ENCODE measurements at places on chromosomes 2 and 18.
A peak's percentile ranks its signal among the peaks of the same experiment; 100 is the strongest.

- peak; percentile 33 for DNase-seq
Measured at GRCh38 chr18:23498877-23499276, 4.4 kb upstream of the RMC1 start.

GRCh38 chr2:61185231-61185728, 23.3 kb downstream of the C2orf74 start:
- DNase-seq: no peak

DNA sequence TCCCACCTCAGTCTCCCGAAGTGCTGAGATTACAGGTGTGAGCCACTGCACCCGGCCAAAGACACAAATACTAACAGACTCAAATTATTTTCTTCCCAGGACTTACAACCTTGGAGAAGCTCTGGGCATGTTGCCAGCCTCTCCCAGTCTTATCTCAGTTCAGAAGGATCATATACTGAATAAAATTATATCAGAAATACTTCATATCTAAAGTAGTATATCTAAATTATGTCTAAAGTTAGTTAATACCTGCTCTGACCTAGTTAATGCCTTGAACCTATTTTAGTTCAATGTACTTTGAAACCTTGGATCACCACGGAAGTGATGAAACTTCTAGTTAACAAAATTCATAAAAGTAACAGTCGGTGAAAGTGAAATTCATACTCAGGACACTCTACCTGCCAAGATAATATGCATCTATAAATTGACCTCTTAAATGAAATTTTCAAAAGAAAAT, 34.4 kb upstream of the CYBRD1 start:
- DNase-seq: no peak

DNA sequence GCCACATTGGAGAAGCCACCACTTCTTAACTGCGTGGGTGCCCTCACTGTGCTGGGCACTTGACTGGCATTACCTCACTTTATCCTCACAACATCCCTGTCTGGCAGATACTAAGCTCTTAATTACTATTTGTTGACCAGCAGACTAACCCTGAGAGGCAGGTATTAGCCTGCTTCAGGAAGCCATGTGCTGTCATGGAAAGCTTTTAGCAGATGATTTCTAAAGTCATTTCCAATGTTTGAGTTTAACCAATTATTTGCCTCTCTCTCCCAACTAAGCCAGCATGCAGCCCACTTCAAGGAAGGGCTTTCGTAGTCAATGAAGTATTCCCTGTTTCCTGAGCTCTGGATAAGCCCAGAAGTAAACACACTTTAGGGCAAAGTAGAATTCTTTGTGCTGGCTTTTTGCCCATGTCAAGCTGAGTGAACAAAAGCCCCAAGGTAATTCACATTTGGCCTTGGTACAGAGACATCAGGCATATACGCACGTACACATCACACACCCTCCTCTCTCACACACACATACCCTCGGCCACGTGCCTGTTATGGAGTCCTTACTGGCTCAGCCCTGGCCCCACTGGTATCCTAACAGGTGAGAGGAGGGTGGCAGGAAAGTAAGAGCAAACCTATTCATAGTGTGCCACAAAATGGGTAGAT, 108.6 kb downstream of the C1D start:
- peak; percentile 91 for DNase-seq

GRCh38 chr2:23545811-23546210, 160.8 kb downstream of the KLHL29 start:
- no peak for DNase-seq

GRCh38 chr2:183125659-183126341, 1.6 kb downstream of the NUP35 start:
- no peak for DNase-seq

- DNase-seq: peak; percentile 66
Measured at GRCh38 chr2:27086724-27087593, at the start of gene KHK. TSS of gene KHK (plus strand) at chr2:27086772. CDS start at chr2:27087260, 488 bp downstream.

DNA sequence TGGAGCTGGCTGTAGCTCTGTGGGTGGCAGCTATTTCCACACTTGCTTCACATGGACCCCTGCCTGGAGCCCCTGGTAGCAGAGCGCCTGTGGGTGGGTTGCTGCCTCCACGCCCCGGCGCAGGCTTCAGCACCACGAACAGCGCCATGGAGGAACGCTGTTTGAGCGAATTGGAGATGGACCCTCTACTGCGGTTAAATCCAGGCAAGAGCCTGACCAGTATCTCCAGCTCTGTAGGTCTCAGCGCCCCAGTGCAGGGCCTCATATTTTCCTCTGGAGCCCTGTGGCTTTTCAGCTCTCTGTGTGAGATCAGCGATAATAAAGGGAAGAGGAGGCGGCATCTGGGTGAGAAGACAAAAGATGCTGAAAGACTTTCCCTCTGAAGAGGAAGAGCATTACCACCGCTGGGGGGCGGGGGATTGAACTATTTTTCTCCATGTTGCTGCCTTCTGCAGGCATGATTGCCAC, 12.0 kb downstream of the ONECUT2 start:
- no peak for DNase-seq

DNA sequence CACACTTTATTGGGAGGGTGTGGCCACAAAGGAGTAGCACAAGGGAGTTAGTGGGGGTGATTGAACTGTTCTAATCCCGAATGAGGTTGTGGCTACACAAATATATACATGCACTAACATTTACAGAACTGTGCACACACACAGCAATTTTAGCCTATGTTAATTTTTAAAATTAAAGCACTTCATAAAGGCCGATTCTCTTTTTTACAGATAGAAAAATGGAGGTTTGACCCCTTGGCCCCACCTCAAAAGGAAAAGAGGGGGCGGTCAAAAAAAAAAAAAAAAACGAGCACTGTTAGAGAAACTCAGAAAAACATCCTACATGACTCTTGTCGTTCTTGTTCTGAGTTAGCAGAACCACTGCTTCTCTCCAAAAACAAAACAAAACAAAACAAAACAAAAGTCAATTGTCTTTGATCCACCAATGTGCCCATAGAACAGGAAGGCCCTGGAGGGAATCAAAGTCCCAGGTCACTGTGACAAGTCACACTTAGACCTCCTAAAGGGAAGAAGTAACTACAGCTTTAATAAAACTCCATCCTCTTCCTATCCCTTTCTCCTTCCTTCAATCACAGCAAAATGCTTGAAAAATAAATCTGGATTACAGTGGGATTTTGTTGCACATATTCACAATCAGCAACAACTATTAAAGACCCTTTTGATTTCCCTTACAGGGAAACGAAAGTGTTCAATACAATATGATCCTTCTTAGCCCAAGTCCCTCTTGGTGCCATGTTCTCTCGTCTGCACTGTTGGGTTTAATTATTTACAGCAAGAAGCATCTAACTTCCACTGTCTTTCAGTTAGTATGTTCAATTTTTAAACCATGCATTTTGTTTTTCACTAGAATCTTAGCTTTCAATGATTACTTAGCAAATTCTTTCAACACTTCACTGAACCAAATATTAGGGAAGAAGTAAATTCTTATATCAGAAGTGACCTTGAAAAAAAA, 16.6 kb downstream of the LRP2 start:
- no peak for DNase-seq

DNA sequence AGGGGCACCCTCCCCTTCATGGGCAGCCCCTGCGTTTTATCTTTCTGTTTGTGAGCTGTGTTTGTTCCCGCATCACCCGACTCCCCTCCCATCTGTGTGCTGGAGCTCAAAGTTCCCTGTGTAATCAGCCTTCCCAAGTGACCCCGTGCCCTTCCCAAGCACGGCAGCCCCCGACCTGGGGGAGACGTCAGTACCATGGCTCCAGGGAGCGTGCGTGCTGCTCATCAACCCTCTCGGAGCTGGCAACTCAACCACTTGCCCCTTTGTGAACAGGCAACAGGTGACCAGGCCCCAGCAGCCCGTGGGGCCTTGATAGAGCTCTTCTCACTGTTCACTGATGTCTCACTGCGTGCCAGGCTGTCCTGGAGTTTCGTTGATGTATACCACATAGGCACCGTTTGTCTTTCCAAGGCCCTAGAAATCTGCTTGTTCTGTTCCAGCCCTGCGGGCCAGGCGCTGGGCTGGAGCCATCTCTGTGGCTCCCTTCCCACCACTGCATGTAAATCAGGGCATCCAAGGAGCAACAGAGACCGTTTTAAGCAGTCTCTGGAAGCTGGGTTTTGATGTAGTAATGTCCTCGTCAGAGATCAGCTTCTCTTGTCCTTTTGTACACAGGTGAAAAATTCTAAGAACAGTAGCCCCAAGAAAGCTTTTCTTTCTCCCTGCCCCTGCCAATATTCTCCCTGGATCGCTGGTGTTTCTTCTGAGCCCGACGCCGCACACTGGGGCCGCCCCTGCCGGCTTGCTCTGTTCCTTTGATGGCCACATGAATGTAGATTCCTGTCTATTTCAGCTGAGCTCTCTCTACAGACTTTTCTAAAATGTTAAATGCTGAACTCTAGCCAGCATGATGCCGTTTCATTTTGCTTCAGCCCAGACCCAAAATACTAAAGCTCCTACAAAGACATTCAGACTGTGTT, 107.0 kb upstream of the PTPRM start:
- no peak for DNase-seq
